ENCODE measurements at places on chromosomes 4 and X. TPM values are rescaled to one million over a fixed set of nuclear protein-coding genes. Genes with fewer than 3 reads are reported as not detected.
A peak's percentile ranks its signal among the peaks of the same experiment; 100 is the strongest.

AMER1 gene
- 4.3 TPM for total RNA-seq

- DNase-seq: no peak
- no peak overlapping the region for H3K4me3 ChIP-seq
- H3K27me3 ChIP-seq: peaks cover 23% of the 10 kb centered on the region
- H3K27ac ChIP-seq: no peak overlapping the region
Measured at GRCh38 chr4:3284734-3285557, 7.9 kb upstream of the RGS12 start.

DNA sequence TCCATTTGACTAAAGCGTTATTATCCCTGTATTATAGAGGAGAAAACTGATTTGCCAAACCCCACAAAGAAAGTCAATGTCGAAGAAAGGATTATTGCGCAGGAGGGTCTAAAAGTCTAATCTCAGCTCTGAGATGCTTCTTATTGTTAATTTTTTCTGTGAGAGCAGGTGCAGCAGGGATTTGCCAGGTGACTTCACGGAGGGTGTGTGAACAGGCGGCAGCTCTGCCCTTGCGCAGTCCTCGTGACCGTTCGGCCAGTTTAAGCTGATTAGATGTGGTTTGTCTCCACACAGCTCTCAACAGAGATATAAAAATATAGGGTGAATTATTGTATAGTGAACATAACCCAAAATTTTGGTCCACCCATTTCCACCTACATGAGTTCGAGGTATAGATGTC lies 28.5 kb downstream of the TENM3 start:
- H3K27me3 ChIP-seq: no peaks in the 10 kb centered on the region
- no peak for DNase-seq
- no peak overlapping the region for H3K4me3 ChIP-seq
- H3K4me1 ChIP-seq: no peaks in the 10 kb centered on the region
- no peak overlapping the region for H3K27ac ChIP-seq

DNA sequence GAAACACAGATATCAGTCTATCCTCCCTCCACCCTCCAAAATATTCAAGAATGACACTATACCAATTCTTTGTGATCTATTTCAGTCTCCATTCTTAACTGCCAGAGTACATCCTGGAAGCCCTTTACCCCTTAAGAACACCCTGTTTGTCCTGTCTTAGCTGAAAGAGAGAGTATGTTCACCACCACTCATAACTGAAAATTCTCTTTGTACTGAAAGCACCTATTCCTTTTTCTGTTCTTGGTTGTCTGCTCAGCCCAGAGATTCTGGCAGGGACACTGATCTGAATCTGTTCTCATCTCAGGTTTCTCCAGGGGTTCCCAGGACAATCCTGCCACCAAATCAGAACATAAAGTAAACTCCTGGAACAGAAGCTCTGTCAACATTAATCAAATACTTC lies 25.4 kb upstream of the EREG start:
- H3K27me3 ChIP-seq: peaks cover 24% of the 10 kb centered on the region
- H3K4me3 ChIP-seq: no peak overlapping the region
- H3K4me1 ChIP-seq: no peaks in the 10 kb centered on the region
- H3K27ac ChIP-seq: no peak overlapping the region
- peaks cover 2% of the 10 kb centered on the region for H3K36me3 ChIP-seq

DNA sequence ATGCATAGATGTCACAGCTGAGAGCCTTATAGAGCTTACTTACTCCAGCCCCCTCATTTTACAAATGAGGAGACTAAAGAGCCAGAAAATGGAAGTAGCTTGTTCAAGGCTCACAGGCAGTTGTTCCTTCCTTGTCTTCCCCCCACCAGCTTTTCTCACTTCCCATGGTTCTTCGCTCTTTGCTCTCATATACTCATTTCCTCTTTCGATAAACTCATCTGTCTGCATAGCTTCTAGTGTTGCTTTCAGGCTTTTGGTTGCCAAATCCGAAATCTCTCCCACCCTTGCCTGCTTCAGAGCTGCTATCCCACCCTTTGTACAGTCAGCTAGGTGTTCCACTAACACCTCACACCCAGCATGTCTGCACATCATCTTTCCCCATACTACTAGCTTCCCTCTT lies 25.0 kb upstream of the GJB1 start:
- peak overlapping the region; percentile 93 for H3K4me3 ChIP-seq
- H3K4me1 ChIP-seq: peaks cover 15% of the 10 kb centered on the region
- no peak for DNase-seq
- H3K27ac ChIP-seq: peak overlapping the region; percentile 95
- no peaks in the 10 kb centered on the region for H3K27me3 ChIP-seq
- H3K36me3 ChIP-seq: peaks cover 9% of the 10 kb centered on the region

GRCh38 chr4:38177641-38178391 lies 217.6 kb downstream of the PTTG2 start:
- H3K4me3 ChIP-seq: peak overlapping the region; percentile 57
- H3K27ac ChIP-seq: peak overlapping the region; percentile 87
- DNase-seq: peak; percentile 45
- H3K27me3 ChIP-seq: no peaks in the 10 kb centered on the region
- H3K4me1 ChIP-seq: peaks cover 51% of the 10 kb centered on the region
- H3K36me3 ChIP-seq: peaks cover 3% of the 10 kb centered on the region

GRCh38 chr4:147963839-147964238 lies 232.0 kb downstream of the ARHGAP10 start:
- H3K4me3 ChIP-seq: no peak overlapping the region
- no peak for DNase-seq
- H3K4me1 ChIP-seq: no peaks in the 10 kb centered on the region

GRCh38 chr4:103076747-103077347 lies at the start of gene SLC9B2:
Gene SLC9B2, minus strand, starts transcription at chr4:103076761. Its CDS starts 9,211 bp downstream, at chr4:103067550.
- H3K4me1 ChIP-seq: peaks cover 45% of the 10 kb centered on the region
- no peaks in the 10 kb centered on the region for H3K27me3 ChIP-seq

All from activated naive CD8-positive, alpha-beta T cell treated with anti-CD3 and anti-CD28 coated beads for 36 hours (primary cell).